ENCODE measurements at places on chromosomes 6 and 20.
A peak's percentile ranks its signal among the peaks of the same experiment; 100 is the strongest.

- peak; percentile 62 for DNase-seq
Observed at GRCh38 chr20:22511943-22512910, 72.1 kb downstream of the FOXA2 start.

GRCh38 chr6:77678048-77678447 lies 25.2 kb downstream of the MEI4 start:
- no peak for DNase-seq

DNA sequence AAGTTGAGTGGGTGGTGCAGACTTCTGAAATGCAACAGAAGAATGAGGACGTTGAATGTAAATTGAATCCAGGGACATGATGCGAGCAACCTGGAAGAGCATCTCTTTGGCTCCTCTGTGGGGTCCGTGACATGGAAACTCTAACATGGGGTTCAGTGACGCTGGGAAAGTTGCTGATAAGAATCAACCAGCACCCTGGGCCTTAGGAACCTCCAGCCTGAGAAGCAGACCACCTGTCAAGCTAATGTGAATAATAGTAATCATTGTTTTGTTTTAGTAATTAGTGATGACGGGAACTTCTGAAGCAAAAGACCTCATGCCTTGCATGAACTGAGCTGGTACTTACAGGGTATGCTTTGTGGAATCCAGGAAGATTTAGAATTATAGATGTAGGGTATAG lies 25.2 kb upstream of the DOK5 start:
- DNase-seq = no peak

- DNase-seq = no peak
Observed at GRCh38 chr6:121319112-121319553, 15.1 kb downstream of the TBC1D32 start.

DNA sequence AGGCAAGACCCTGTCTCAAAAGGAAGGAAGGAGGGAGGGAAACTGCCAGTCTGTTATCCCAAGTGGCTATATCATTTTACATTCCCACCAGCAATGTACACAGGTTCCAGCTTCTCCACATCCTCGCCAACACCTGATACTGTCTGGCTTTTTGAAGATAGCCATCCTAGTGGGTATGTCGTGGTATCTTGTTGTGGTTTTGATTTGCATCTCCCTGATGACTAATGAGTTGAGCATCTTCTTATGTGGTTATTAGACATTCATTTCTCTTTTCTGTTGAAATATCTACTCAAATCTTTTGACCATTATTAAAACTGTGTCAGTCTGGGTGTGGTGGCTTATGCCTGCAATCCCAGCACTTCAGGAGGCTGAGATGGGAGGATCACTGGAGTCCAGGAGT lies 47.9 kb upstream of the ARID1B start:
- DNase-seq = no peak

GRCh38 chr6:140271759-140272377 lies 897.4 kb upstream of the CITED2 start:
- no peak for DNase-seq

DNA sequence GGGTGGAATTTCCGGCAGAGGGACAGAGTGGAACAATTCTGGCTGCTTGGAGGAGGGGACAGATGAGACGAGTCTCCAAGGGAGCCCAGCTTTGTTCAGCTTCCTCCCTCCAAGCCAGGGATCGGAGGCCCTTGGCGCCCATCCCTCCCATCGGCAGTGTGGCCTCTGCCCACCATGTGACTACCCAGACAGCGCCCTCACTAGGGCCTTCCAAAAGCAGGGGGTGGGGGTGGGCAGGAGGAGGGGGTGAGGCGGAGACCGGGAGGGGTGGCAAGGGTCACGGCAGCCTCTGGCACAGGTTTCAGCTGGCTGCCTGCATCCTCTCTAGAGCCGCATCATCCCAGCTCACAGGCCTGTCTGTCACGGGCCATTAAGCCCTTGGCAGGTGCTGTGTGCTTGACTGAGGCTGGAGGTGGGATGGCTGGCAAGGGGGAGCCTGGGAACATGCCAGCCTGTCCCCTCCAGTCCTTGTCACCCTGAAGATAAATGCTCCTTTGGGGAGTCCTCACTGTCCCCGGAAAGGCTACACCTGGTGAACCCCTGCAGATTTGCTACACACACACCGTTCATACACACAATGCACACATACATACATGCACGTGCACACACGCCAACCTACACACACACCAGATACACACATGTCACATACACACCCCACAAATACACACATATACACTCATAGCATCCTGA lies 6.2 kb upstream of the FGD2 start:
- peak; percentile 49 for DNase-seq

- no peak for DNase-seq
Observed at GRCh38 chr6:97669191-97670031, 386.4 kb upstream of the MMS22L start.

DNA sequence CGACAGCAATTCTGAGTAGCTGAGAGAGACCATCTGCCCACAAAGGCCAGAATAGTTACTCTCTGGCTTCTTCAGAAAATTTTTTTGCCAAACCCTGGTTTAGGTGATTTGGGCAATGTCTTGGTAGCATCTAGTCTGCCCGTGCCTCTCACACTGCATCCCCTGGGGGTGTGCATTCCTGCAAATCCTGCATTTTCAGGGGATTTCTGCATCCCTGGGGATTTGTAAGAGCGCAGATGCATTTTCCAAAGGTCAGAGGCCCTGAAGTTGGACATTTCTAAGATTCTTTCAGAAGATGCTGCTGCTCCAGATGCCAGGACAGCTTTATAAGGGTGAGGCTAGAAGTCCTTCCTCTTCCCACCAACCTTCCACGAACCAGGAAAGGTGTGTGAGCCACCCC lies 4.0 kb downstream of the CST9 start:
- no peak for DNase-seq

DNA sequence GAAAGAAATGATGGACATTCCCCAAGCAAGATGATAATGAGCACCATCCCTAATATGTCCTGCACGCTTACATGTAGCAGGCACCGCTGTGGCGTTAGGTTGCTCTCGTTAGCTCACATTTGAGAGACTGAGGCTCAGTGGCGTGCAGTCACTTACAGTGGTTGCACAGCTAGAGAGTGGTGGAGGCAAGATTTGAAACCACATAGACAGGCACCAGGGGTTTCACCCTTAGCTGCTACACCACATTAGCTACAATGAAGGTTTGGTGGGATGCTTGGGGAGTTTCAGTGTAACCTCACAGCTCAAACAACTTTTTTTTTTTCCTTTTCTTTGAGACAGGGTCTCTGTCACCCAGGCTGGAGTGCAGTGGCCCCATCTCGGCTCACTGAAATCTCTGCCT lies 3.7 kb downstream of the COX4I2 start:
- no peak for DNase-seq

DNA sequence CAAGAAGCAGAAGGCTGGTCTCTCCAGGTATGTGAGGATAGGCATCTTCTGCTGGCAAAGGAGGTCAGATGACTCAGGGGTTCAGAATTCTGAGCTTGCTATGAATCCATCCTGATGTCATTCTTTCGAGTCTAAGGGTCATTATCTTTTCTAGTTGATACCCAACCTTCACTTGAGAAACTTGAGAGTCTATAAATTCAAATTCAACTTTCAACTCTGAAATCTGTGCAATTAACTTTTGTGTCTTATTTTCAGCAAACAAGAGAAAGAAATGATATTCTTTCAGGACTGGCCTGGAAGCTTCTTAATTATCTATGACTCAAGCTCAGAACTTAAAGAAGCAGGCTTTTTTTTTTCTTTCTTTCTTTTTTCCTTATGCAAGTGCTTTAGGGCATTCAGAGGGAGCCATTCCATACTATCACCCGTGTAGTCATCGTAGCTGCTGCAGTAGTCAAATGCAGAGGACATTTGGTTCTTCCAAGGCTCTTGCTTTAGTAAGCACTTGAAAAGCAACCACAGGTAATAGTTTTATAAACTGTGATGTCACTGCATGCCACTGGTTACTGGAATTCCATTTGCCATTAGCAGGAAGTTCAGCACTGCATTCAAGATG lies 93.0 kb downstream of the ADTRP start:
- DNase-seq = no peak

GRCh38 chr6:13987400-13987865 lies 62.7 kb downstream of the RNF182 start:
- DNase-seq = no peak

- peak; percentile 14 for DNase-seq
Observed at GRCh38 chr6:142301651-142302391, at the start of gene ADGRG6. TSS of gene ADGRG6 (plus strand) at chr6:142302007. CDS start at chr6:142302330, 323 bp downstream.

DNA sequence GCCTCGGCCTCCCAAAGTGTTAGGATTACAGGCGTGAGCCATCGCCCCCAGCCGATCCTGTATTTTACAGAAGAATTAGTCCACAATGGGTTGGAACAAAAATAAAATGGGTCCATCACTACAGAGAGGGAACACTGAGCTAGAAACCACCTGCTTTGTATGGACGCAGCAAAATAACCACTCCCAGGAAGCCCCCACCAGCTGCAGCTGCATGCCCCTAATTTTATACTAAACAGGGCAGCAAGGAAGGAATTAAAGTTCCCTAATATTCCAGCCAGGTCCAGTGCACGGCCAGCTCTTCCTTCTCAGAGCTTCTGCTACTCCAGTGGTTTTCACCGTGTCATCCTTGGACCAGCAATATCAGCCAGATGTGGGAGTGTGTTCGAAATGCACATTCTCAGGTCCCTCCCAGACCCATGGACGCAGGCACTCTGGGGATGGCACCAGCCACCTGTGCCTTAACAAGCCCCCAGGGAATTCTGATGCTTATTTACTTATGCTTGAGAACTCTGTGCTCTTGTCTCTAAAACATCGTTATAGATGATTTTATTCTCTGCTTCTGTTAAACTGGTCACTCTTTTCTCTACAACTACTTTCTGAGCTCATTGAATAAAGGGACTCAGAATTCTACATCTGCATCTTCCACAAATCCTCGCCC lies 189.5 kb upstream of the SLC24A3 start:
- no peak for DNase-seq

- DNase-seq = no peak
Observed at GRCh38 chr6:38185752-38186151, 366.2 kb downstream of the ZFAND3 start.

- DNase-seq = no peak
Observed at GRCh38 chr6:112205427-112206109, 48.8 kb downstream of the LAMA4 start.

DNA sequence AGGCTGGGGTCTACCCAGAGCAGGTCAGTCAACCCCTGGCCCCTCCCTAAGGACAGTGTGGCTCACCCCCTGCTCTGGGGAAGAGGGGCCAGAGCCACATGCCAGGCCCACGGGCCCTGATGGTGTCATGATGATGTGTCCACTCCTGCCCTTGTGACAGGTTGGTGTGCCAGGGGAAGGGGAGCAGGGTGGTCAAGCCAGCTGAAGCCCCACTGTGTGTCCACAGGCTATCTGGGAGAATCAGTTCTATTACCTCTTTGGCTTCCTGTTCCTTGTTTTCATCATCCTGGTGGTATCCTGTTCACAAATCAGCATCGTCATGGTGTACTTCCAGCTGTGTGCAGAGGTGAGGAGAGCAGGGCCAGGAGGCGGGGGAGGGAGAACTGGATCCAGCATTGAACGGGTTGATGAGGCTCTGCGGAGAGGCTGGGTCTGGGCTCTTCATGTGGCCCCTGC lies 47.7 kb downstream of the PLAGL2 start:
- no peak for DNase-seq

- DNase-seq = peak; percentile 47
Observed at GRCh38 chr6:168370310-168370991, 50.9 kb upstream of the DACT2 start.

DNA sequence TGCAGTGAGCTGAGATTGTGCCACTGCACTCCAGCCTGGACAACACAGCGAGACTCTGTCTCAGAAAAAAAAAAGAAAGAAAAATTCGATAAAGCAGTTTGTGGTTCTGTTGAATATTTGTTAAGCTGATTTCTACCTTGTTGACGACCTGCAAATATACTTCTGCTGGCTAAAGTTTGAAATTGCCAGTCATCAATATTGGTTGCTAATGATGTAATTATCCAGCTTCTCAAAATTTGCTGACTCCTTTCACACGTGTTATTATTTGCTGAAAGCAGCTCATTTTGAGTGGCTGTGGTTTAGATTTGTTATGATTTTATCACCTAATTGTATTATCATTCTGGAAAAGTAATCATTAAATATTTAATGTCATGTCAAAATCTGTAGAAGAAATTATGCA lies 774.3 kb downstream of the QKI start:
- DNase-seq = no peak

GRCh38 chr6:168866534-168866933 lies 387.1 kb downstream of the THBS2 start:
- no peak for DNase-seq

DNA sequence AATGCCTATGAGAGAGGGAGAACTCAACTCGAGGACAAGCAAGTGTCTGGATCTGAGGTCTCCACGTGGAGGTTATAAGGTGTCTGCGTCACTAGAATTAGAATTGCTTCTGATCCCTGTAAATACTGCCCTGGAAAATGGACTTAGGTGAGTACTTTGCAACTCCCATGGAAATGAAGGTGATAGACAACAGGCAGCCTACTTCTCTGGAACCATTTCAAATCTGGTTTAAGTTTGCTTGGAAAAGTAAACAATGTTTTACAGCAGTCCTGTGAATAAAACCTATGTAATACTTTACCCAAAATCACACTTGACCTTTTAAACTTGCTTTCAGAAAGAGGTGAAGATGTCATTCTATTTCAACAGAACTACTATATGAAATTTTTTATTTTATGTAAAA lies 70.1 kb upstream of the TENT5A start:
- no peak for DNase-seq

DNA sequence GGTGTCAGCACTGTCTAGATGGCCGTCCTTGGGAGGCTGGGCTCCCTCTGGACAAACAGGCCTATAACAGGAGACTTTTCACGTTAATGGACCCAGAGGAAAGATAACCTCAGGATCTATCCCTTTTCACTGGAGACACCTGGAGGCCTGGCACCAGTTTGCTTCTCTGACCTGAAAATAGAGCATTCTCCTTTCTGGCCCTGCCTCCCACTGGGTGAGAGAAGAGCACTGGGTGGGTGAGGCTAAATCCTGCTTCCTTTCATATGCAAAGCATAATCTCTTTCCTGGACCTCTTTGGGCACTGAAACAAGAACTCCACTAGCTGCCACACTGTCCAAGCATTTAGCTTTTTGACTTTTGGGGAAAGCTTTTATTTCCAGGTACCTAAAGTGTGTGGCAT lies 78.3 kb downstream of the FOXO3 start:
- DNase-seq = no peak

- no peak for DNase-seq
Observed at GRCh38 chr6:14085176-14085787, 32.3 kb upstream of the CD83 start.

GRCh38 chr6:74991573-74992332 lies 214.1 kb downstream of the COL12A1 start:
- DNase-seq = no peak

DNA sequence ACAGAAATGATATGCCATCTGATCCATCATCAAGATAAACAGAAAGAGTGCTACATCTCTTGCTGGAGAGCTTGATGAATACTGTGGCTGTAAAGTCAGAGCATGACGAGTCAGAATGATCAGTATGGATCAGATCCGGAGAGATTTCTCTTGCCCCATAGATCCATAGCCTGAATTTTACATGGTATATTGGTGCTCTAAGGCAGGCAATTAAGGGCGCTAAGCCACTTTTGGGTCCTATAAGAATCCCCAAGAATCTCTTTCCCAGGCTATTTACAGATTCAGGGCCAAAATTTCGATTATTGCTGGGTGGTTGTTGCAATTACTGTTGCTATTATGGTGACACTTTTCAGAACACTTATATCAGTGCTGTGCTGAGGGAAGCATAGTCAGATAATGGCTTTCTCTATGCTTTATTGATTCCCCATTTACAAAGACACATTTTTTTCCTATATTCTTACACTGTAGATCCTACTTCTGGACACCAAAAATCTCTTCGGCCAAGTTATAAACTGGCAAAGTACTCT lies 94.4 kb downstream of the ADGRB3 start:
- DNase-seq = no peak

- no peak for DNase-seq
Observed at GRCh38 chr6:90611543-90612312, 24.9 kb upstream of the MAP3K7 start.

All from NCI-H526 treated with DMSO at 0.1 percent for 48 hours (cell line).